Nephron progenitor cell (in vitro differentiated cells): ENCODE measurements at places on chromosomes 7 and 10.
A peak's percentile ranks its signal among the peaks of the same experiment; 100 is the strongest.

DNA sequence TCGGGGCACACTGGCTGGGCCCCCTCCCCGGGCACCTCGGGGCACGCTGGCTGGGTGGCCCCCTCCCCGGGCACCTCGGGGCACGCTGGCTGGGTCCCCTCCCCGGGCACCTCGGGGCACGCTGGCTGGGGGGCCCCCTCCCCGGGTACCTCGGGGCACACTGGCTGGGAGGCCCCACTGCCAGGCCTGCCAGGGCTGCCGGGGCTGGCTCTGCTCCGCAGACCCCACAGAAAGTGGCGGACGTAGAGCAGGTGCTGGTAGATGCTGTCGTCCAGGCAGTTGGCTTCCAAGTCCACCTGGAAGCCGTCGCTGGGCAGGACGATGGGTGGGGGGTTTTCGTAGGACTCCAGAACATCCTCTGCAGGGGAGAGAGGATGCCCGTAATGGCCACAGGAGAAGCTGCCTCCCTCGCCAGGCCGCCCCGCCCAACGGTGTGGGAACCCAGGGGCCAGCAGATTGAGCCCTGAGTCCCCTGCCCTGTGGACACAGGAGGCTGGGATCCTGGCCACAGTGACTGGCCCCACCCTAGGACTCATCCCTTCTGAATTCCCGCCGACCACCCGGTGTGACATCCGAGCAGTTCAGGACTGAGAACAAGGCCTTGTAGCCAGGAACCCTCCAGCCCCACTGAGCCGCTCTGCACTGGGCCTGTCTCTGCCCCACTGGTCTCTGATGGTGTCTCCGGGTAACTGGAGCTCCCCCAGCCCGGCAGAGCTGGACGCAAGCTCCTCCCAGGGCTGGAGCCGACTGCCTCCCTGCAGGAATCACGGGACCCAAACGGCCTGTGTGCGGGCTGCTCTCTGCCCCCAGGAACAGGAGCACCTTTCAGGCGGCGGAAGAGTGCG is 28.2 kb downstream of the AP5Z1 start:
- peak; percentile 46 for DNase-seq

GRCh38 chr10:104297697-104298660 is 29.0 kb downstream of the GSTO2 start:
- peak; percentile 68 for DNase-seq

DNA sequence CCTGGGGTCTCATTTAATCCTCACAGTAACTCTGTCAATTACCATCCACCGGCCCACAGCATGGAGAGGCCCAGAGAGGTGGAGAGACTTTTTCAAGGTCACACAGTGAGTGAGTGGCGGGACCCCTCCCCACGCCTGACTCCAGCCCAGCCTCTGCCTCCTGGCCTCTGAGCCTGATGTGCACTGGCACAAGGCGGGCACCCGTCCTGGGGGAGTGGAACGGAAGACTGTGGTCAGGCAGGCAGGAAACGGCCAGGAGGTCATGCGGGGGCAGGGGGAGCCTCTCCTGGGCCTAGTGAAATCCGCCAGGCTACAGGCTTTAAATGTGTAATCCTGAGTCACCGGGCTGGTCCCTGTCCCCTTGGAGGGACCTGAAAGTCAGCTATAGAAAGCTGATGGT is 32.2 kb downstream of the ZCCHC24 start:
- no peak for DNase-seq

GRCh38 chr10:73905256-73906020 is 5.5 kb upstream of the PLAU start:
- no peak for DNase-seq

DNA sequence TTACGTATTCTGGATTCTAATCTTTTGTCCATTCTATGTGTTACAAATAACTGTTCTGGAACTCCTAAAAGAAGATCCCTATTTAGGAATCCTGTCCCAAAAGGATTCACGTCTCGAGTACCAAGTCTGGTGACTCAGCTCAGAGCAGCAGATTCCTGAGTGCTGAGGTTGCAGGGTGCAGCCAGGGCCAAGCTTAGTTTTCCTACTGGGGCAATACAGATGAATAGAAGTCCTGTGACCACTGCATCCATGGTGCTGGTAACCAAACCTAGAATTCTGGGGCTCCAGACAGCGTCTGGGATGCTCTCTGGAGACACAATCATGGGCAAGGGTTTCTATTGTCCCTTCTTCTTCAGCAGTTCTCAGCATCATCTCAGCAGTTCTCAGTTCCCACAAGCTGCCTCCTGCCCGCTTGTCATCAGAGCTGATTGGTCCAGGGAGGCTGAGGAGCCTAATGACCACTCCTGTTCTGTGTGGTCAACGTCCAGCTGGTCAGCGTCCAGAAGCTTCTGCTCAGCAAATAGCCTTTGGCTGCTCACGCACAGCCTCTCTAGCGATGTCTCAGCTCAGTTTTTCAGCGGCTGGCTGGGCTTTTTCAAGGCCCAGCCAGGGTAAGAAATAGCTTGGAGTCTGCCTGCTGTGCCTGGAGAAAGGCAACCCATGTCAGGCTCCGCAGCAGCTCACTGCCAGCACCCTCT is 50.4 kb upstream of the C7orf33 start:
- no peak for DNase-seq
